ENCODE measurements at places on chromosomes 2 and 18. TPM values are rescaled to one million over a fixed set of nuclear protein-coding genes. Genes with fewer than 3 reads are reported as not detected.

DNA sequence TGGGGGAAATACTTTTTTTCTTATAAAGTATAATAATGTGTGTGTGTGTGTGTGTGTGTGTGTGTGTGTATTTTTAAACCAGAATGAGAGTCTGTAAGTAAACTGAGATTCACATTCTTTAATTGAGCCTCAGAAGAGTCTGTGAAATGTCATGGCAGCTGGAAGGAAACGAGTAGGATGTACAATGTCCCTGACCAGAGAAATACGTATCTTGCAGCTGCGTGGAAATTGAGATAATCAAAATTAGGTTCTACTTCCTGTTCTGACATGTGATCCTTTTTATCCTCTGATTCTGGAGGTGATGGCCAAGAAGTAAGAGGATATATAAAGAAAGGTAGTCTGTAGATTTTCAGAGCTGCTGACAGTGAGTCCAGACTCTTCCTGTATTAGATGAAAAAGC lies 50.0 kb downstream of the SH3RF3 start:
- H3K27ac ChIP-seq: no peak overlapping the region
- no peak overlapping the region for H3K4me3 ChIP-seq
- peaks cover 33% of the 10 kb centered on the region for H3K4me1 ChIP-seq
- no peaks in the 10 kb centered on the region for H3K36me3 ChIP-seq
- no peaks in the 10 kb centered on the region for H3K27me3 ChIP-seq

DNA sequence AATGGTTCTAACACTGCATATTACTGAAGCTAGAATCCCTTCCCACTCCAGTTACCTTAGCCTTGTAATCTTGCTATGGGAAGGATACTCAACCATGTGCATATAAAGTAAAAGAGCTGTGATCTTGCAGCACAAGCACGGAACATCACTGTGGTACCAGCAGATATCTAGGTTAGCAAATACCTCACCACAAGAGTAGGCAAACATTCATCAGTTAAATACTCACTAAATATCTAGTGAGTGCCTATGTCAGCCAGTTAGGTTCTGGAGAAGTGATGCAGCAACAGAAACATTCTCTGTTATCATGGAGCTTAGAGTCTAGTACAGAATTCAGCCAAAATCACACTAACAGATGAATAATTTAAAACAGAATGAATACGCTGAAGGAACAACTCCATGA lies 349.6 kb upstream of the UBE2E3 start:
- no peaks in the 10 kb centered on the region for H3K4me1 ChIP-seq
- no peak overlapping the region for H3K4me3 ChIP-seq
- no peak overlapping the region for H3K27ac ChIP-seq
- H3K27me3 ChIP-seq: no peaks in the 10 kb centered on the region

DNA sequence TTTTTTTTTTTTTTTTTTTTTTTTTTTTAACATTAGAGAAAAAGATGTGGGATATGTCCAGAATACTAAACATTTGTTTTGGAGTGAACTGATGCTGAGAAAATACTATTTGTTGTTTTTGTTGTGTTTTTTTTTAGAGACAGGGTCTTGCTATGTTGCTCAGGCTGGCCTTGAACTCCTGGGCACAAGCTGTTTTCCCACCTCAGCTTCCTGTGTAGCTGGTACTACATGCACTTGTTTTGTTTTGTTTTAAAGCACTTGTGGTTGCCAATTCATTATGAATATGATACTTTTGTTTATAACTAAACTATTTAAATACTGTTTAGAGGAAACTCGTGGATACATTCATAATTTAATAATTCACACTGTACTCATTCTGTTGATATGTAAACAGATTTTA lies 33.4 kb upstream of the DYSF start:
- no peak for DNase-seq
- peaks cover 6% of the 10 kb centered on the region for H3K4me1 ChIP-seq
- no peaks in the 10 kb centered on the region for H3K27me3 ChIP-seq

DNA sequence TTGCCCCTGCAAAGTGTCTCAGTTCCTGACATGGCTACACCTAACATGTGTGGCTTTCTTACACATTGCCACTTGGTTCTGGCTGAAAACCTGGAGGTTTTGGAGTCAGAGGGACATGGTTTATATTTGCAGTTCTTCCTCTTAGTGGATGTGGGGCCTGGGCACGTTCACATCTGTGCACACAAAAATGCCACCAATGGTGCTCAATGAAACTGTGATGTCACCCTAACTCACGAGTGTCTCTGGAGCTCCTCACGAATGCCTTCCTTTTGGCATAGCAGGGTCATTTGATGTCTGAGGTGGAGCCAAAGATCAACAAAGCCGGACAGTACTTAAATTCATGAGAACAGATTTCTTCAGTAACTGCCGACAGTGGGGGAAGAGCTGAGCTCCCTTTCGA lies 231.7 kb upstream of the HS6ST1 start:
- no peaks in the 10 kb centered on the region for H3K36me3 ChIP-seq
- H3K4me3 ChIP-seq: no peak overlapping the region
- no peaks in the 10 kb centered on the region for H3K27me3 ChIP-seq
- DNase-seq: no peak
- H3K27ac ChIP-seq: no peak overlapping the region
- H3K4me1 ChIP-seq: no peaks in the 10 kb centered on the region

GRCh38 chr2:217459680-217460405 lies 543.0 kb downstream of the TNS1 start:
- no peak overlapping the region for H3K4me3 ChIP-seq
- H3K27ac ChIP-seq: no peak overlapping the region
- H3K27me3 ChIP-seq: no peaks in the 10 kb centered on the region
- H3K36me3 ChIP-seq: no peaks in the 10 kb centered on the region

DNA sequence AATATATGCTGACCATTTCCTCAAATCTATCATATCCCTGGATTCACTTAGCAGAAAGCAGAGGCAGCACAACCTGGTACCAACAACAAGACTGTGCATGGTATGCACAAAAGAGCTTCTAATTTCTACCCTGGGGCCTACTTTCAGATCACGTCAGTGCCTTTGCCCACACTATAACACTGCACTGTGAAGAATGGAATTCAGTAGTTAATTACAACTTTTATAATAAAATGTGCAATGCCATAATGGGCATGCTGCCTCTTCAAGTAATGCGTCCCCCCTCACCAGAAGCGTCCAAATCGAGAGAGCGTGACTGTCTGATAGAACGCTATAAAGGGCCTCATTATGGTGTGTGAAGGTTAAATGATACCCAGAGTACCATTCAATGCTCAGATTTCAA lies 328.1 kb upstream of the PKDCC start:
- H3K4me3 ChIP-seq: no peak overlapping the region
- H3K27ac ChIP-seq: no peak overlapping the region
- no peak for DNase-seq
- no peaks in the 10 kb centered on the region for H3K27me3 ChIP-seq
- no peaks in the 10 kb centered on the region for H3K4me1 ChIP-seq

GRCh38 chr18:44119607-44120006 lies 561.1 kb upstream of the SETBP1 start:
- no peak overlapping the region for H3K27ac ChIP-seq
- no peaks in the 10 kb centered on the region for H3K4me1 ChIP-seq
- no peaks in the 10 kb centered on the region for H3K36me3 ChIP-seq
- H3K27me3 ChIP-seq: no peaks in the 10 kb centered on the region

GRCh38 chr2:237701859-237702390 lies 74.5 kb downstream of the LRRFIP1 start:
- peaks cover 100% of the 10 kb centered on the region for H3K4me1 ChIP-seq
- no peaks in the 10 kb centered on the region for H3K27me3 ChIP-seq
- DNase-seq: no peak
- H3K36me3 ChIP-seq: no peaks in the 10 kb centered on the region
- H3K27ac ChIP-seq: peak overlapping the region; percentile 83

DNA sequence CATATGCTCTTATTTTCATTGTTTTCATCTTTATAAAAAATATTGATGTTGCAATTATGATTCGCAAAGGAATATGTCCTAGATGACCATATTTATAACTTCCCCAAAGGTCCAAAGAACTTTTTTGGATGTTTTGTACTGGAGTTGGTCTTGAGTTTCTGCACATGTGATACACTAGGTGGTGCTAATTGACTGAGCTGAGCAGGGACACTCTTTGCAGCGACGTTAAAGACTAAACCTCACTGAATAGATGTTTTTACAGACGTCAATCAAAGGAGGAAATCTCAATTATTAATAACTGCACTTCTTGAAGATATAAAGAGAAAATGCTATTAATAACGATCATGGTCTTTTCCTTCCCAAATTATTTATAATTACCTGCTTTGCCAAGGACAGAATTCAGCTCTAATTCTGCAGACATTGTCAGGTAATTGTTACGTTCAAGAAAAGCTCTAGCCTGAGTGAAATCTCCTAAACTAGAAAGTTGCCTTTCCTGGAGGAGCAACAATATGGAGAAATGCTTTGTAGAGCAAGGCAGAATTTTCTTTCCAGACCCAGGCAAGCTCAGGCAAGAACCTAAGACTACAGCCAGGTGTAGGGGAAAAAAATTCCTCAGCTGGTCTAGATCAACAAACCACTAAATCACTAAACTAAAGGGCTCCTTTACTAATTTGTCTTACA lies 119.3 kb upstream of the RBBP8 start:
- no peak for DNase-seq
- H3K27me3 ChIP-seq: no peaks in the 10 kb centered on the region
- H3K4me3 ChIP-seq: no peak overlapping the region
- no peaks in the 10 kb centered on the region for H3K36me3 ChIP-seq
- no peak overlapping the region for H3K27ac ChIP-seq

DNA sequence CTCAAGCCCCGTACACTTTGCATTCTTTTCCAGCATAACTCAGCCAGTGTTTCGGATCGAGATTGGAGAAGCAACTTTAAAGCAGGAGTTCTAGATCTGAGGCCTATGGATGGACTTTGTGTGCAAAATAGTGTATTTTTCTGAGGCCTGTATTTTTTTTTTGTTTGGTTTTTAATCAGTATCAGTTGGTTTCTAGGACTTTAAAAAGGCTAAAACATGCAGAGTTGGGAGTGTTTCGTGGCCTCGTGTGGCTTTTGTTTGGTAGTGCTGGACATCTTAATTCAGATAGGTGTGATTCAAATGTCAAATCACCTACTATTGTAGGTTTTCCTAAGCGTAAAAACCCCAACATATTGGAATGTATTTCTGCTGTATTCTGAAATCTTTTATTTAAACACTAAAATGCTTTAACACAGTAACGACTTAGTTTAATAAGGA lies 282 bp upstream of the PUS10 start:
- no peak for DNase-seq
- H3K36me3 ChIP-seq: peaks cover 3% of the 10 kb centered on the region
- H3K4me3 ChIP-seq: peak overlapping the region; percentile 91
- peaks cover 32% of the 10 kb centered on the region for H3K4me1 ChIP-seq
- H3K27me3 ChIP-seq: no peaks in the 10 kb centered on the region

DNA sequence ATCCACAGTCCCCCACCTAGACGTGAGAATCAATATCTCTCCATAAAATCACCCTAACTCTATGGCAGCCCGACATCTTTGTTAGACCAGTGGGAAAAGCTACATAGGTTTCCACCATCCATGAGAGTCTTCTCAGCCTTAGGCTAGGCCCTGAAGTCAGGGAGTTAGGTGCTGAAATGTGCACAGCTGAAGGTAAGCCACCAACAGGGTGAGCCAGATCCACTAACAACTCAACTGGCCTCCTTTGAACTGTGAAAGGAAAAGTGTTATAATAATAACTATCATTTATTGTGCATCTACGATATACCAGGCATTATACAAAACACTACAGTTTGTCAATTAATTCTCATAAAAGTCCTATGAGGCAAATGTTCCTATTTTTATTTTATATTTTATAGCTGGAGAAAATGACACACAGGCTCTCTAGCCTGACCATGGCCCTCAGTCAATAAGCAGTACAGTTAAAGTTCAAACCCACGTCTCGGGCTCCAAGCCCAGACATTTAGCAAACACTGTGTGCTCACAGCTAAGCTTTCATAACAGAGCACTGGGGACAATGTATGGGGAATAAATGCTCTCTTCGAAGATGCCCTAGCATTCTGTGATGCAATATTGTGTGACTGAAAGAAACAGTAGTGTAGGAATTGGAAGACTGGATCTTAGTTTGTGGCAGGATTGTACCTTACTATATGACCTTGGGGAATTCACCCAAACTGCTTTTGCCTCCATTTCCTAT lies 11.2 kb upstream of the CYP27C1 start:
- H3K4me3 ChIP-seq: no peak overlapping the region
- no peak overlapping the region for H3K27ac ChIP-seq
- H3K27me3 ChIP-seq: no peaks in the 10 kb centered on the region

- no peak overlapping the region for H3K4me3 ChIP-seq
- H3K27me3 ChIP-seq: no peaks in the 10 kb centered on the region
- no peaks in the 10 kb centered on the region for H3K4me1 ChIP-seq
- no peaks in the 10 kb centered on the region for H3K36me3 ChIP-seq
- DNase-seq: no peak
- no peak overlapping the region for H3K27ac ChIP-seq
Measured at GRCh38 chr2:12273111-12273510, 443.6 kb upstream of the TRIB2 start.

DNA sequence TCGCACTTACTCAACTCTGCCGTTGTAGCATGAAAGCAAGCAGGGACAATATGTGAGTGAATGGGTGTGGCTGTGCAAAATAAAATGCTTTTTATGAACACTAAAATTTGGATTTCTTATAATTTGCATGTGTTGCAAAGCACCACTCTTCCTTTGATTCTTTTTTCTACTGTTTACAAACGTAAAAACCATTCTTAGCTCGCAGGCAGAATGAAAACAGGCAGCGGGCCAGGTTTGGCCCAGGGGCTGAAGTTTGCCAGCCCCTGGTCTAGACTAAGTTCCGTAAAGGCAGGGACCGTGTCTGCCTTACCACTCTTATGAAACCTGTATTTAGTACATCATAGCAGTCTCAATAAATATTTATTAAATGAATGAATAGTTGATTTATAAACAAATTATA lies 83.7 kb upstream of the SPATS2L start:
- H3K27me3 ChIP-seq: no peaks in the 10 kb centered on the region
- H3K4me3 ChIP-seq: no peak overlapping the region
- no peak overlapping the region for H3K27ac ChIP-seq
- peaks cover 17% of the 10 kb centered on the region for H3K4me1 ChIP-seq
- DNase-seq: no peak

- DNase-seq: no peak
- no peaks in the 10 kb centered on the region for H3K27me3 ChIP-seq
- H3K27ac ChIP-seq: peak overlapping the region; percentile 42
- no peaks in the 10 kb centered on the region for H3K36me3 ChIP-seq
- peaks cover 17% of the 10 kb centered on the region for H3K4me1 ChIP-seq
Measured at GRCh38 chr18:2641638-2642037, 13.9 kb upstream of the SMCHD1 start.

DNA sequence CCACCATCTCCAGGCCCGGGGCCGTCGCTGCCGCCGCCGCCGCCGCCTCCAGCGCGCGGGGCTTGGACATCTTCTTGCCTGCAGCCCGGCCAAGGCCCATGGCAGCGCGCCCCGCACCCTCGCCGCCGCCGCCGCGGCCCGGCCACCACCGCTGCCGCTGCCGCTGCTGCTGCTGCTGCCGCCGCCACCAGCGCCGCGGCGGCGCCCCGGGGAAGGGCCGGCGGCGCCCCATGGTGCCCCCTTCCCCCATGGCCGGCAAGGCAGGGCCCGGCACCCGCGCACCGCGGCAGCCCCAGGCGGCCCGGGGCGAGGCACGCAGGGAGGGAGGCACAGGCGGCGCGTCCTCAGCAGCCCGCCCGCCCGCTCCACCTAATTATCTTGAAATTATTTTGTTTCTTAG lies 3057.4 kb downstream of the RPIA start:
- H3K27me3 ChIP-seq: no peaks in the 10 kb centered on the region
- no peaks in the 10 kb centered on the region for H3K36me3 ChIP-seq
- H3K4me1 ChIP-seq: no peaks in the 10 kb centered on the region
- no peak overlapping the region for H3K4me3 ChIP-seq
- DNase-seq: no peak

Gene NYAP2
- 1.1 TPM for total RNA-seq

Gene ALPI
- total RNA-seq: not detected

Gene GRHL1
- 6.5 TPM for total RNA-seq

Gene CDKL4
- total RNA-seq: 1.7 TPM

Gene CXCR4
- 55.1 TPM for total RNA-seq

Gene RIT2
- not detected for total RNA-seq

Gene CROCC2
- 3.4 TPM for total RNA-seq
